ENCODE measurements at places on chromosomes 5 and 9. TPM values are rescaled to one million over a fixed set of nuclear protein-coding genes. Genes with fewer than 3 reads are reported as not detected.
A peak's percentile ranks its signal among the peaks of the same experiment; 100 is the strongest.

PRRX2 gene
- total RNA-seq, result not detected

DNAH5 gene
- total RNA-seq, result 0.54 TPM

CCL27 gene
- not detected for total RNA-seq

ASTN2 gene
- total RNA-seq, result 5.0 TPM

DNA sequence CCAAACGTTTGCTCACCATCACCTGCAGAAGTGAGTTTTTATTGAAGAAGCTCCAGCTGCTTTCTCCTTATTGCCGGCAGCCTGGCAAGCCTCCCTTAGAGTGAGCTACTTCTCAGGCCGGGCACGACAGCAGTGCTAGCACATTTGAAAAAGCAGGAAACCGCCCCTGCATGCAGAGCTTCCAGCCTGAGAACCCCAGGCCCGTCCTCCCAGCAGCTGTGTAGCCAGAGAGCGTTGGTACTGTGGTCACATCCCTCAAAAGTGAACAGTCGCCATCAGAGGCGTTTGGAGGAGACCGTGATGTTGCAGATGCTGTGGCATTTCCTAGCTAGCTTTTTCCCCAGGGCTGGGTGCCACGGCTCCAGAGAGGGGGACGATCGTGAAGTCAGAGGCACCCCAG lies 23.5 kb downstream of the SLC25A25 start:
- peak overlapping the region; percentile 11 for H3K27ac ChIP-seq
- peaks cover 54% of the 10 kb centered on the region for H3K4me1 ChIP-seq
- no peak for DNase-seq
- no peak overlapping the region for H3K4me3 ChIP-seq

DNA sequence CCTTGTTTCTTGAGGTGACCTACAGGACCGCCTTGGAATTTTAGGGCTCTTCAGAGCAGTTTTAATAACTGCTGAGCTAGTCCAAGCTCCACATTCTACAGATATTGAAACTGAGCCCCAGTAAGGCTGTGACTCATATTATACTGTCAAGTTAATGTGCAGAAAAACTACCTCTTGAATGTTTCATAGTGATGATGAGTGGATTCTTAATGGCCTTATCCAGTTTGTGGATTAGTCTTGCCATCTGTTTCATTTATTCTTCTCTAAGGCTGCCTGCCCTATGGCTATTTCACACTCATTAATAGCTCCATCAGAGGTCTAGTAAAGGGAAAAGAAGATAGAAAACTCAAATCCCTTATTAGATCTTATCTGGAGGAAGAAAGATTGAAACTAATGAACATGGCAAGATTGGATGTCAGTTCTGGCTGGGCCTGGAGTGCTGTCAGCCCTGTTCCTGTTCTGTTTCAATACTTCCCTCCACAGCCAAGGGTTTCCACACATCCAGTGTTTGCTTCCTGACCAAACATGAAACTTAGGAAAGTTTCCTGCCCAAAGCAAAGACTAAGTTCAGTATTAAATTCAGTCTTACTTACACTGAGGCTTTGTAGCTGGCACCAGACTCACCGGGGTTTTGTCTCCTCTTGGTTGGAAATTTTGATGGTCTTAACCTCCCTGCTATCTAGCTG lies 215.6 kb upstream of the DMAC1 start:
- H3K27ac ChIP-seq, result no peak overlapping the region
- H3K36me3 ChIP-seq, result no peaks in the 10 kb centered on the region
- no peaks in the 10 kb centered on the region for H3K4me1 ChIP-seq
- no peaks in the 10 kb centered on the region for H3K27me3 ChIP-seq
- no peak for DNase-seq
- H3K4me3 ChIP-seq, result no peak overlapping the region

DNA sequence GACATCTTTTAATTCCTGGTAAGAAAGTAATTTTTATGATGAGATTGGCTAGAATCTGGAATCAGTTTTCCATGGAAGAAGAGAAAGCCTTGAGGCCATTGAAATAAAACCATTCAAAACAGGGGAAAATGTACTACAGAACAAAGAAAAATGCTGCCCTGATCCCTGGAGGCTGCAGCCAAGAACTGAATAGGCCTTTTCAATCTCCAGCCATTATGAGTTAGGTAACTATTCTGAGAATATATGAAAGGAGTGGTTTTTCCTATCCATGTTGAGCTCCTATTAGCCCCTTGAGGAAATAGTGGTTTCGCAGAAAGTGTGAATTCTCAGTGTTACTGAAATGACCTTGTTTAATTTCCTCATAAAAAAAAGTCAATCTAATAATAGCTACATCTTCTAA lies 408.5 kb upstream of the GRAMD2B start:
- H3K4me3 ChIP-seq, result no peak overlapping the region
- H3K27me3 ChIP-seq, result no peaks in the 10 kb centered on the region
- DNase-seq, result no peak
- H3K4me1 ChIP-seq, result no peaks in the 10 kb centered on the region

GRCh38 chr5:75965292-75965691 lies 117.9 kb upstream of the SV2C start:
- H3K36me3 ChIP-seq, result no peaks in the 10 kb centered on the region
- no peaks in the 10 kb centered on the region for H3K4me1 ChIP-seq
- H3K27me3 ChIP-seq, result no peaks in the 10 kb centered on the region
- DNase-seq, result no peak
- no peak overlapping the region for H3K4me3 ChIP-seq

- H3K4me3 ChIP-seq, result no peak overlapping the region
- DNase-seq, result peak; percentile 50
- no peaks in the 10 kb centered on the region for H3K4me1 ChIP-seq
- H3K27ac ChIP-seq, result peak overlapping the region; percentile 56
- no peaks in the 10 kb centered on the region for H3K36me3 ChIP-seq
- H3K27me3 ChIP-seq, result no peaks in the 10 kb centered on the region
Measured at GRCh38 chr9:15299374-15299939, 7.6 kb downstream of the TTC39B start.

GRCh38 chr5:132664696-132665209 lies 6.8 kb downstream of the IL13 start:
- H3K36me3 ChIP-seq, result no peaks in the 10 kb centered on the region
- no peak for DNase-seq

GRCh38 chr9:27227192-27227591 lies 69.8 kb downstream of the EQTN start:
- H3K27me3 ChIP-seq, result no peaks in the 10 kb centered on the region
- DNase-seq, result no peak
- no peak overlapping the region for H3K27ac ChIP-seq
- H3K36me3 ChIP-seq, result no peaks in the 10 kb centered on the region
- H3K4me3 ChIP-seq, result no peak overlapping the region
- no peaks in the 10 kb centered on the region for H3K4me1 ChIP-seq

GRCh38 chr5:25033658-25034057 lies 388.9 kb upstream of the CDH10 start:
- DNase-seq, result no peak
- no peaks in the 10 kb centered on the region for H3K36me3 ChIP-seq
- no peaks in the 10 kb centered on the region for H3K4me1 ChIP-seq
- no peak overlapping the region for H3K27ac ChIP-seq
- H3K4me3 ChIP-seq, result no peak overlapping the region
- H3K27me3 ChIP-seq, result no peaks in the 10 kb centered on the region

- no peaks in the 10 kb centered on the region for H3K36me3 ChIP-seq
- H3K4me3 ChIP-seq, result no peak overlapping the region
- no peak overlapping the region for H3K27ac ChIP-seq
- no peaks in the 10 kb centered on the region for H3K4me1 ChIP-seq
- DNase-seq, result no peak
Measured at GRCh38 chr9:82024908-82025307, 36.3 kb downstream of the SPATA31D1 start.

- no peaks in the 10 kb centered on the region for H3K27me3 ChIP-seq
- no peak overlapping the region for H3K4me3 ChIP-seq
- no peaks in the 10 kb centered on the region for H3K4me1 ChIP-seq
- DNase-seq, result no peak
- H3K27ac ChIP-seq, result peak overlapping the region; percentile 86
Measured at GRCh38 chr5:59276917-59277372, 616.6 kb downstream of the PDE4D start.

- no peak overlapping the region for H3K4me3 ChIP-seq
- no peak for DNase-seq
- H3K36me3 ChIP-seq, result no peaks in the 10 kb centered on the region
- peak overlapping the region; percentile 32 for H3K27ac ChIP-seq
- H3K4me1 ChIP-seq, result peaks cover 6% of the 10 kb centered on the region
Measured at GRCh38 chr5:95861221-95861863, 38.8 kb upstream of the GLRX start.
